ENCODE measurements at places on chromosomes 16 and 17. TPM values are rescaled to one million over a fixed set of nuclear protein-coding genes. Genes with fewer than 3 reads are reported as not detected.

The WFIKKN2 gene
- 0.04 TPM for polyA plus RNA-seq

The PPM1E gene
- 0.04 TPM for polyA plus RNA-seq

The NPIPB2 gene
- 9.1 TPM for polyA plus RNA-seq

The STH gene
- not detected for polyA plus RNA-seq

The SPN gene
- 1.5 TPM for polyA plus RNA-seq

The CEMP1 gene
- 0.55 TPM for polyA plus RNA-seq

The FBXO39 gene
- 0.28 TPM for polyA plus RNA-seq

The UBALD1 gene
- 18.6 TPM for polyA plus RNA-seq

The ZNF75A gene
- 16.9 TPM for polyA plus RNA-seq

The ZSCAN10 gene
- not detected for polyA plus RNA-seq

The OTOA gene
- polyA plus RNA-seq = not detected

The KCNH6 gene
- polyA plus RNA-seq = not detected

The CDRT15 gene
- polyA plus RNA-seq = not detected

The YBX2 gene
- 13.0 TPM for polyA plus RNA-seq

The LDHD gene
- polyA plus RNA-seq = 11.8 TPM

The ATAD5 gene
- 0.99 TPM for polyA plus RNA-seq

The HEATR9 gene
- polyA plus RNA-seq = 0.08 TPM

The SLC38A8 gene
- 0.06 TPM for polyA plus RNA-seq

The NAGS gene
- 0.67 TPM for polyA plus RNA-seq

The PYDC1 gene
- not detected for polyA plus RNA-seq

The SCN4A gene
- polyA plus RNA-seq = 0.08 TPM

The STX1B gene
- 1.6 TPM for polyA plus RNA-seq

The SSTR5 gene
- polyA plus RNA-seq = 0.05 TPM

The SNAI3 gene
- 0.28 TPM for polyA plus RNA-seq

The TBX4 gene
- polyA plus RNA-seq = not detected

The CALB2 gene
- 6.3 TPM for polyA plus RNA-seq

The MYLK3 gene
- polyA plus RNA-seq = 0.08 TPM

The NPIPA2 gene
- 6.1 TPM for polyA plus RNA-seq

The HEATR3 gene
- 3.9 TPM for polyA plus RNA-seq

The METTL9 gene
- 20.7 TPM for polyA plus RNA-seq

The CORO1A gene
- polyA plus RNA-seq = 18.0 TPM

The SNF8 gene
- polyA plus RNA-seq = 99.4 TPM

The C16orf74 gene
- polyA plus RNA-seq = 19.0 TPM

The NHERF2 gene
- 26.3 TPM for polyA plus RNA-seq

The DDX42 gene
- 48.7 TPM for polyA plus RNA-seq

The CCL22 gene
- 0.78 TPM for polyA plus RNA-seq

The C16orf96 gene
- 0.08 TPM for polyA plus RNA-seq

The MYH1 gene
- polyA plus RNA-seq = 0.01 TPM

The RNF40 gene
- polyA plus RNA-seq = 64.1 TPM

The GAST gene
- polyA plus RNA-seq = not detected

The SLC13A5 gene
- polyA plus RNA-seq = 2.1 TPM

The RCVRN gene
- 0.01 TPM for polyA plus RNA-seq

Data from esophagus (tissue), 2 donors.